ENCODE measurements at places on chromosomes 3 and 15.

GRCh38 chr15:37394402-37395099 lies 294.2 kb upstream of the MEIS2 start:
- no peak for DNase-seq

GRCh38 chr3:168040607-168041208 lies 55.0 kb downstream of the GOLIM4 start:
- DNase-seq = no peak

DNA sequence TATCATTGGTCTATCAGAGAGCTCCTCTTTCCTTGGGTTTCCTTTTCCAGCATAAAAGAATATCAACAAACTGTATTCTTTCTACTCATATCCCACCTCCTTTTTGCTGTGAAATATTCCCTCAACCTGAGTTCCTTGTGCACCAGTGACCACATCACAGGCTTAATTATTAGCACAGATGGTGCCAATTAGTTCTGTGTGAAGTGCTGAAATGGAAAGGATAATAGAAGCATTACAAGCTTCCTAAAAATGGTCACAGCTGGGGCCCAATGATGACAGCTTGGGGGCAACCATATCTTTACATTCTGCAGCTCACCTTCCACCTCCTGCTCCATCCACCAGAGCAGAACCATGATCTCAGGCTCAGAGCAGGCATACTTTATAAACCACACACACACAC lies 84.6 kb downstream of the ANO10 start:
- DNase-seq = no peak

DNA sequence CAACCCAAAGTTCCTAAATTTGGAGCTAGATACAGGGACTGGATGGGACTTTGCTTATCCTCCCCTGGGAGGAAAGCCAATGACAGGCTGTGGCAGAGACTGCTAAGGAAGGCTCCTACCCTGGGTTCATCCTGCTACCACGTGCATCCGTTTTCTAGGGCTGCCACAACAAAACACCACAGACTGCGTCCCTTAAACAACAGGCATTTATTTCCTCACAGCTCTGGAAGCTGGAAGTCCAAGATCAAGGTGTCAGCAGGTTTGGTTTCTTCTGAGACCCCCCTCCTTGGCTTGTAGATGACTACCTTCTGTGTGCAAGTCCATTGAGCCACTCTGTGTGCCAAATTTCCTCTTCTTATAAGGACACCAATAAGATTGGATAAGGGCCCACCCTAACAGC lies 263.9 kb downstream of the FAM43A start:
- DNase-seq = no peak

- no peak for DNase-seq
Measured at GRCh38 chr3:100264242-100264641, 3.5 kb downstream of the TBC1D23 start.

DNA sequence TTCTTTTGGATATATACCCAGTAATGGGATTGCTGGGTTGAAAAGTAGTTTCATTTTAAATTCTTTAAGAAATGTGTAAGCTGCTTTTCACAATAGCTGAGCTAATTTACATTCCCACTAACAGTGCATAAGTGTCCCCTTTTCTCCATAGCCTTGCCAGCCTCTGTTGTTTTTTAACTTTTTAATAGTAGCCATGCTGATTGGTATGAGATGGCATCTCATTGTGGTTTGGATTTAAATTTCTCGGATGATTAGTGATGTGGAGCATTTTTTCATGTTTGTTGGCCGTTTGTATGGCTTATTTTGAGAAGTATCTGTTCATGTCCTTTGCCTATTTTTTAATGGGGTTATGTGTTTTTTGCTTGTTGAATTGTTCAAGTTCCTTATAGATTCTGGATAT lies 444.3 kb upstream of the ATP11B start:
- DNase-seq = no peak

GRCh38 chr3:53630547-53630946 lies 136.1 kb downstream of the CACNA1D start:
- DNase-seq = no peak

GRCh38 chr3:105328338-105328730 lies 38.4 kb upstream of the ALCAM start:
- DNase-seq = no peak
